ENCODE measurements at places on chromosomes 3 and 15. TPM values are rescaled to one million over a fixed set of nuclear protein-coding genes. Genes with fewer than 3 reads are reported as not detected.

GRCh38 chr3:61562042-61562720 is 810 bp downstream of the PTPRG start:
- no peak for DNase-seq

DNA sequence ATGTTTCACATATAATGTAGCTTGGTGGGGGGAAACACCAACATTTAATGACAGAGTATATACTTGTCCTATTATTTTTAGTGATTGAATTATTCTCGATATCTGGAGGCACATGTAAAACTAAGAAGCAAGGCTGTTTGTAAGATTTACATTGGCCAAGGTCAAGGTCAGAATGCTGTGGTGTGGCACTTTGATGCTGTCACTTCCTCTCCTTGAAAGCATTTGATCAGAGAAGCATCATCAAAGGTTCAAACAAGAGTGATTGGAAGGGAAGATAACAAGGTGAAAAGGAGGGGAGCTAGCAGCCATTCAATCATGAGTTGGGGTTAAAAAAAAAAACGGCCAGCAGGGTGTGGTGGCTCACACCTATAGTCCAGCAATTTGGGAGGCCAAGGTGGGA is 26.4 kb downstream of the RTF1 start:
- DNase-seq = no peak

- DNase-seq = no peak
These were observed 1185.8 kb upstream of the ALCAM start for GRCh38 chr3:104180906-104181305.

DNA sequence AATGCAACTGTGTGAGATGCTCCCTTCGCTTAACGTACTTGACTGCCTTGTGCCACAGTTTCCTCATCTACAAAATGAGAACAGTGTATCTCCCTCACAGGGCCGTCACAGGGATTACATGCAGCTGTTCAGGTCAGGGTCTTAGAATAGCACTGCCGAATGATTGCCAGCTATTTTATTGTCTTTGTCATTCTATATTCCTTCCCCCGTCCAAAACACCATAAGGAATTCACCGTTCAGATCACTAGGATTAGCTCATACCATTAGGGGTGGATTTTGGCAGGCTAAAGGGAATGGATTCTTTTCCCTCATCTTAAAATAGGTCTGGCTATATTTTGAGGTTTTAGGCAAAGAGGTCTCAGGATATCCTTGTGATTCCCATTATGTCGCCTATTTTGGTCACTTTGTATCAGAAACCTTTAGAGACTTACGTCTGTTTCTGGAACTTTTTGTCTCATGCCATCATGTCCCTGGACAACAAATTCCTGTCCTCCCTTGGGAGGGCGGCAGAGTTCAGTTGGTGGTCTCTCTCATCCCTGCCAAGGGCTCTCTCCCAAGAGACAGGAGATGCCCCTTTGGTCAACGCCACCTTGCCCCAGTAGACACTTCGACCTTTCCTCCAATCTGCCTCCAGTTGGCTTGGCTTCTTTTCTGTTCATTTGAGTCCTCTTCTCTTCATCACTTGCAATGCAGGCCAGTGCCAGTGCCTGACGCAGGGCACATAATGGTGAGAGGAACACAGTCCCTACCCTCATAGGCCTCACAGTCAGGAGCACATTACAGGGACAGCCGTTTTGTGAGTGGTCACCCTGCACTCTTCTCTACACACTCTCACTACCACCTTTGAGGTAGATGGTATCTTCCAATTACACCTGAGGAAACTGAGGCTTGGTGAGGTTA is 171.6 kb upstream of the BHLHE40 start:
- no peak for DNase-seq

DNA sequence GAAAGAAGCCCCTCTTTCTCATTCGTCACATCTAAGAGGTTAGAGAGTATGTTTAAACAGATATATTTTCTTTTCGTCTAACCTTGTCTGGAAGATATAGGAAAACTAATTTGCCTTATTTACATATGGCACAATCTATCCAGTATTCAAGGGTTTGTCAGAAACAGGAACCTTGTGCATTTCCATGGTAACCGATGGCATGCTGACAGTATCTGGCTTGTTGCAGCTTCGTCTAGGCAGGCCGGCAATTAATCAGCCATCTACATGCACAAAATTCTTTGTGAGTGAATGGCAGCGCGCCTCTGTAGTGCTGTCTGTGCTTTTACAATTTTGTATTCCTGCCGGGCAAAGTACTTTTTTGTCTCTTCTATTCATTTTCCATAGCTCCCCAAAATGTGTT is 294.0 kb upstream of the SOX2 start:
- DNase-seq = no peak

GRCh38 chr3:73768524-73769308 is 144.0 kb upstream of the PDZRN3 start:
- DNase-seq = no peak

GRCh38 chr3:37985637-37986320 is 4.8 kb upstream of the VILL start:
- peak; percentile 65 for DNase-seq

GRCh38 chr3:43606284-43606683 is 15.5 kb downstream of the ANO10 start:
- DNase-seq = no peak

DNA sequence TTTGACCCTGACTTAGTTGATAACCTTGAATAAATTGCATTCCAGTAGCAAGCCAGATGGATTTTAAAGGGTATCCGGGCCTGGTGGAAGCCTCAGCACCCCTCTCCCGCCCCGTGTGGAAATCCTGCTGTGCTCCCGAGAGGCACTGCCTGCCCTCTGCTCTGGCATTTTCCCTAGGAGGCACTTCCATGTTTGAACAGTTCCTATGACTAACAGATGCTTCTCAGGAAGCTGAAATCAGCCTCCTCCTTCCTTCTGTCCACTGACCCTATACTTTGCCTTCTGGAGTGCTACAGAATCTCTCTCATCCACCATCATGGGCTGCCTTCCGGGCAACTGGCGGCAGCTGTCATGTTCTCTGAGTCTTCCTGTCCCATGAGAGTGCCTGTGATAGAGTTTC is 90.8 kb downstream of the GABRG3 start:
- DNase-seq = no peak

DNA sequence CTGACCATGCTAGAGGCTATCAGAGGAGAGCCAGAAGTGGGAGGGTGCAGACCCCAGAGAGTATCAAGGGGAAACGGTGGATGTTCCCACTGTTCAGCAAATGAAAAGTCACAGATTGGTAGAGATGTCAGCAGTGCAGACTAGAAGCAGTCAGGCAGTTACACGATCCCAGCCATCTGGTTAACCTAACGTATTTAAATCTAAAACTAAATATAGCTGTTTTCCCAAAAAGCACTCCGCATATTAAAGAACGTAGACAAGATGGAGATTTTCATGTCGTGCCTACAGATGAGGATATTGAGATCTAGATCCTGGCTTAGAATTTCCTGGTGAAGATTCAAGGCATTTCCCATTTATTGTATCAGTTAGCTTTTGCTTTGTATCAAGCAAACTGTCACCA is 25.2 kb downstream of the PXYLP1 start:
- no peak for DNase-seq

The DUOXA2 gene
- not detected for total RNA-seq

GRCh38 chr3:59593380-59593779 is 543.6 kb upstream of the CFAP20DC start:
- no peak for DNase-seq

DNA sequence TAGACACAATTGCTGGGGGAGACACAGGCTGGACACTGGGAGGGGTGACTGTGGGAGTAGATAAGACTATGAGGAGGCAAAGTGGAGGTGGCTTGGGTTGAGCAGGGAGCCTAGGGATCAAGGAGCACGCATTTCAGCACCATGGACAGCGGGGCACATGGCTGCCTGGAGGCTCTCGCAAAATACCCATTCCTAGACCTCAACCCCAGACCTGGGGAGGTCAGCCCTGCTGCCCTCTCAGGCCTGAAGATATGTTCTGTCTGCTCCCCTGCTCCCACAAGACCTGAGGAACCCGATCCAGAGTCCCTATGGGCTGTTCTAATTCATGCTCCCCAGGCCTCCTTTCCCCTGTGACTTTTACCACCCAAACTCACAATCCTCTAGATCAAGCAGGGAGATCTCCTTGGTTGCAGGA is 16.0 kb upstream of the CPEB1 start:
- DNase-seq = peak; percentile 93

DNA sequence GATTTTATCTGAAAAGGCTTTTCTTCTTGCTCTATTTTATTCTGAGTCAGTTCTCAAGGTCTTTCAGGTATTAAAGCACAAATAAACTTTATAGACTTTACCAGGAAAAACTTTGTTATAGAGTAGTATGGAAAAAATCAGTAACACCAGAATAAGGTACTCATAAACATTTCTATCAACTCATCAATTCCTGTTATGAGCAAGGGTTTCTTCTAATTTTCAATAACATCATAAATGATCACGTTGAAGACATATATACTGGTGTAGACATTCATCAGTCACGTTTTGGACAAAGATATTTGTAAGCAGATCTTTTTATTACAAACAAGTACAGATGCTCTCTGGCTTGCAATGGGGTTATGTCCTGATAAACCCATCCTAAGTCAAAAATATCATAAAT is 9.6 kb upstream of the HDC start:
- no peak for DNase-seq

- peak; percentile 35 for DNase-seq
These were observed 30.4 kb upstream of the UMPS start for GRCh38 chr3:124699686-124700396.

The CCR4 gene
- total RNA-seq = not detected

GRCh38 chr3:158916111-158916510 is 114.3 kb downstream of the MFSD1 start:
- no peak for DNase-seq

- peak; percentile 30 for DNase-seq
These were observed 3.5 kb upstream of the PCSK6 start for GRCh38 chr15:101492766-101493692.

DNA sequence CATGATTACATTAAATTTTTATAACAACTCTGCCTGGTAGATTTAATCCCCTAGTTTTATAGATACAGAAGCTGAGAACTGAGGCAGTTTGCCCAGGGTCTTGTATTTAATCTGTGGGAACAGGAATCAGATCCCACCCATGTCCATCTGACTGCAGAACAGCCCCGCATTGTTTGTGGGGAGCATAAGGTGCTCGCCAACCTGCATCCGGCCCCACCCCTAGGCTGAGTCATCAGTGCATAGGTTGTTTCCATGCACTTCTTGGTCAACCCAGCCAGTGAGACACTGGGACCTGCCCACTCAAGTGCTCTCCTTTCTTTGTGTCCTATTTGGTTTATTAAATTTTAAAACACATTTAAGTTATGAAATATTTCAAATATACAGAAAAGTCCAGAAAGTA is 266.2 kb downstream of the OPA1 start:
- no peak for DNase-seq

- DNase-seq = peak; percentile 32
These were observed 8.5 kb downstream of the BHLHE40 start for GRCh38 chr3:4987538-4988296.

DNA sequence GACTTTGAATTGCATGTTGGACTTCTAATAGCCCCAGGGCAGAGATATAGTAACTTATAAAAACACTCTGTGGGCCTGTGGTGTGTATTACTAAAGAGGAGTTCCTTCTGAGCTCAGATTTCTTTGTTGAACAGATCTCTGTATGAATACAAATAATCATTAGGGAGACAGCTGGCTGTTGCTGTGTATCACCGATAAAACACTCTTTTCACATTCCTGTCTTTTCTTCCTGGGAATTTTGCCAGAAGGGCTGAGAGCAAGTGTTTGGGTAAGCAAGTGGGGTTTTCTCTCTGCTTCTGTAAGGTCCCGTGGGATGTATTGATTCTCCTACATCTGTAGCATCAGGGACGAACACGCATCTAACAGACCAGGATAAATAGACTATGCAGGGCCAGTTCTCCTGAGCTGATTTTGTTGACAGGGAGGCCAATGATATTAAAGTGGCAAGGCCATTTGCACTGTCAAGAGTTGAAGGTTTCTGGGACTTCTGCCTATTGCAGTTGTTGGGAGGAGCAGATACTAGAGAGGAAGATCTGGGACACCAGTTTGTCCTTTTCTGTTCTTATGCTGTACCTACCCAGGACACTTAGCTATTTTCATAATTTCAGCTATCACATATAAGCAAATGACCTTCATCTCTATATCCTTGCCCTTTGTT is 225.9 kb upstream of the CD96 start:
- DNase-seq = no peak

- DNase-seq = peak; percentile 57
These were observed 97.4 kb downstream of the KCNAB1 start for GRCh38 chr3:156217674-156218352.

- DNase-seq = peak; percentile 86
These were observed at the start of gene EFCC1 for GRCh38 chr3:129001101-129001805. EFCC1 (plus strand) TSS chr3:129001304; CDS start chr3:129001629, 325 bp downstream.

GRCh38 chr3:86711634-86712033 is 279.3 kb downstream of the VGLL3 start:
- no peak for DNase-seq

- DNase-seq = no peak
These were observed 1.1 kb downstream of the LSAMP start for GRCh38 chr3:116444115-116444747.

The TMOD2 gene
- 2.5 TPM for total RNA-seq

- peak; percentile 84 for DNase-seq
These were observed 384.1 kb downstream of the PLOD2 start for GRCh38 chr3:145776782-145777408.

The EIF5A2 gene
- total RNA-seq = 17.2 TPM

The FSTL1 gene
- 400 TPM for total RNA-seq

GRCh38 chr3:172324611-172325203 is 123.5 kb downstream of the GHSR start:
- DNase-seq = no peak

The ITPKA gene
- total RNA-seq = 0.75 TPM

DNA sequence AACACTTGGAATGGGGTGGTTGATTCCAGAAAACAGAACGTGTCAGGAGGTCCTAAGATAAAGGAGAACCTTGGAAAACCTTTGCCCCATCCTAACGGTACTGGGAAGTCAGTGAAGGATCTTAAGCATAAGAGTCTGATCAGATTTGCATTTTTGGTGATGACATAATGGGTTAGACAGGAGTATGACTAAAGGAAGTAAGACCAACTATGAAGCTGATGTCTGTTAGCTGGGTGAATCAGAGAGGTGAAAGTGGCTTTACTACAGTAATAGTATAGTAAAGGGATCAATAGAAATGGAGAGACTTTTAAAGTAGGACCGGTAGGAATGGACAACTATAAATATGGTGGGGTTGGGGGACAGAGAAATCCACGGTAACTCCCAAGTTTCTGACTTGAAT is 12.6 kb downstream of the GTF2A2 start:
- no peak for DNase-seq
